Gastroesophageal sphincter (tissue), 4 donors: ENCODE measurements at places on chromosomes 3 and 15. TPM values are rescaled to one million over a fixed set of nuclear protein-coding genes. Genes with fewer than 3 reads are reported as not detected.

C3orf20 gene
- total RNA-seq: 0.13 TPM

CCR8 gene
- not detected for total RNA-seq

ARL6IP5 gene
- 153 TPM for total RNA-seq

- no peak for ATAC-seq
These were observed 29.4 kb upstream of the MCCC1 start for GRCh38 chr3:183128709-183129108.

DNA sequence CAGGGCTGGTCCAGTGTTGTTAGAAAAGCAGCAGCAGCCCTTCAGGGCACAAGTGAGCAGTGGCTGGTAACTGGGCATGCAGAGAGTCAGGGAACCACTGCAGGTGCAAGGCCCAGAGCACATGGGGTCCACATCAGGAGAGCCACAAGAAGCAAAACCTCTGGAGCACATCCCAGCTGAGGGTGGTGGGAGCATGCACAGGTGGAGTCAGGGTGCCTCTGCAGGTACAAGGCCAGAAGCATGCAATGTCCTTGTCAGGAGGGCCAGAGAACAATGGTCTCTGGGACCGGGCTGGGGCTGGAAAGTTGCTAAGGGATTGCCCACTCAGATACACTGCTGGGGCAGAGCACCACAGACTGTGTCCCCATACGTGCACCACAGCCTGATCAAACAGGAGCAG lies 226.1 kb upstream of the UBE2E2 start:
- ATAC-seq: peak; percentile 19

GRCh38 chr3:50624634-50625033 lies 7.7 kb downstream of the MAPKAPK3 start:
- ATAC-seq: no peak

GRCh38 chr15:32743411-32744140 lies 25.8 kb downstream of the GREM1 start:
- no peak for ATAC-seq

DNA sequence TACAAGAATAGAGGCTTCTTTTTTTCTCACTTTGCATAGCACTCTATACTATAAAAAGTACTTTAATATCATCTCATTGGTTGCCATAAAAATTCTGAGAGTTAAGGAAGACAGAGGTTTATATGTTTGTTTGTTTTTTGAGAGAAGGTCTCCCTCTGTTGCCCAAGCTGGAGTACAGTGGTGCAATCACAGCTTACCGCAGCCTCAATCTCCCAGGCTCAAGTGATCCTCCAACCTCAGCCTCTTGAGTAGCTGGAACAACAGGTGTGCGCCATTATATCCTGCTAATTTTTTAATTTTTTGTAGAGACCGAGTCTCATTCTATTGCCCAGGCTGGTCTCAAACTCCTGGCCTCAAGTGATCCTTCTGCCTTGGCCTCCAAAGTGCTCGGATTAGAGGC lies 250.2 kb downstream of the LPP start:
- no peak for ATAC-seq

DNA sequence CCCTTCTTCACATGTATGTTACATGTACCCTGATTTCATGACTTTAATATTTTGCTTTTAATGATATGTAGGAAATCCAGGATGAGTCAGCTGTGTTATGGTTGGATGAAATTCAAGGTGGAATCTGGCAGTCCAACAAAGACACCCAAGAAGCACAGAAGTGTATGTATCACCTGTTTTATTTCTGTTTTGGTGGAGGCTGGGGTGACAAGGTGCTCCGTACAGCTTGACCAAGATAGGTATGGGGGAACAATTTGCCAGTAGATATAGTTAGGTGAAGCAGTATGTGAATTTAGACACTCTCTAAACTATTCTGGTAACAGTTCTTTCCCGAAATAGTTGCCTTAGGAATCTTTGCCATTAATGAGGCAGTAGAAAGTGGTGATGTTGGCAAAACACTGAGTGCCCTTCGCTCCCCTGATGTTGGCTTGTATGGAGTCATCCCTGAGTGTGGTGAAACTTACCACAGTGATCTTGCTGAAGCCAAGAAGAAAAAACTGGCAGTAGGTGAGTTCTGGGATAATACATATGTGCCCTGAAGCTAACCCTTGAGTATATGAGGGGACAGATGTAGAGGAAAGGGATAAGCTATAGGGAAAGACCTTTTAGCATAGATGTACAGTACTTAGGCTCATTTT lies 63.7 kb upstream of the CRTC3 start:
- no peak for ATAC-seq

- no peak for ATAC-seq
These were observed 14.4 kb upstream of the TMC3 start for GRCh38 chr15:81388436-81388770.

- no peak for ATAC-seq
These were observed 48.8 kb downstream of the PDE8A start for GRCh38 chr15:85030301-85030929.

GRCh38 chr3:142896201-142896755 lies 7.4 kb upstream of the PCOLCE2 start:
- ATAC-seq: no peak

GRCh38 chr15:81199031-81199779 lies 2.5 kb downstream of the IL16 start:
- ATAC-seq: no peak
